ENCODE measurements at places on chromosomes 6 and 20.

- no peak for DNase-seq
Observed at GRCh38 chr6:164106345-164106769, 691.8 kb downstream of the QKI start.

DNA sequence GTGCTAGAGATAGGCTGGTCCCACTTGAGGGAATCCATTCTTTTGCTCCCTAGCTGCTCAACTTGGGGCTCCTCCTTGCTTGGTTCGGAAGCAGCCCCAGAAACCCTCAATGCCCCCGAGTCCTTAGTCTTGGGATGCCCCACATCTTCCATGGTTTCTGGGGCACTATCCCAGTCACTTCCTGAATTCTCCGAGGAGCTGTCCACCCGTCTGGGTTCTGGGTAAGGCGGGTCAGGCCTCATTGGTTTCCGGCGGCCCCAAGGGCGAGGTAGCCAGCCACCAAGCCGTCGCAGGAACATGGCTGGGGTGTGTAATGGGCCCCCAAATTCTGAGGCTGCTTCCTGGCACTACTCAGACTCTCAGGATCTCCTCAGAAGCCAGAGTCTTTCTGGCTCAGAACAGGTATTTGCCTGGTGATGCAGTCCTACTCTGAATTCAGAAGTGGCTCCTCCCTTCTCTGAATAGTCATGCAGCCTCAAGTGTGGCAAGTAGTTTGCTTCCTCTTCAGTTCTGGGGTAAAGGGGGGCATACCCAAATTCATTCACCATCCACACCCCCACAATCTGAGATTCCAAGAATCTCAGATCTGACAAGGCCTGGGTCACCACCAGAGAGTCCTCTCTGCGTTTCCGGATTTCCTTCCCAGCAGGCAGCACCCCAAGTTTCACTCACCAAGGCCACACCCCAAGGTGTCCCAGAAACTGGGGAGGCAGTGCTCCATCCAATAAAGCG is 763 bp downstream of the C6orf47 start:
- DNase-seq, result no peak

DNA sequence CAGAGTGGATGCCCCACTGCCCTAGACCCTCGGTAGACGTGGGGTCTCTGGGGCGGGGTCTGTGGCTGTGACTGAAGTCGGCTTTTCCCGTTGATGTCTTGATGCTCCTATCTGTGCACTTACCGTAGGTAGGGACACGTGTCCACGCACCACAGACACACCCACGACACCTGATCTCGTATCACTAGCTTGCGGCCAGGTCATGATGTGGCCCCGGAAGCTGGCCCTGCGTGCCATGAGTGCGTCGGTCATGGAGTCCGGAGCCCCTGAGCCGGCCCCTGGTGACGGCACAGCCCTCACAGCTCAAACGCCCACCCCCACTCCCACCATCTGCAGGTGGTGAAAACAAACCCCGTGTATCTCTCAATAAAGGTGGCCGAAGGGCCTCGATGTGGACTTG is 33.9 kb upstream of the MRGBP start:
- DNase-seq, result no peak

- DNase-seq, result no peak
Observed at GRCh38 chr20:36493801-36494114, 47.6 kb upstream of the MYL9 start.

DNA sequence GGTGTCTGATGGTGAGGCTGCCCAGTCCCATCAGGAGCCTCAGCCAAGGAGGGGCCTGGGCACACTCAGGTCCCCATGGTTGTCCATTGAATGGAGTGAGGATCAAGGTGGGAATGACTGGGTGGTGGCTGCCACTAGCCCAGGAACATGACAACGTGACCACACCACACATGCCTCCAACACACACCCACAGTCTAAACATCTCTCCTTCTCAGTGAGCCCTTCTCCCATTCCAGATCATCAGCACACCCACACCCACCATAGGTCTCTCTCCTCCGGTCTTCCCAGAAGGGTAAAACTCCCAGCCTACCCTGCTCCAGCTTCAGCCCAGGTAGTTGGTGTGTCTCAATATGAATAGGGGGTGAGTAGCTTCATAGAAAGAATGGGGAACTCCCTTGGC is 5.5 kb downstream of the TCF21 start:
- DNase-seq, result no peak
